ENCODE measurements at places on chromosomes 7 and 10. TPM values are rescaled to one million over a fixed set of nuclear protein-coding genes. Genes with fewer than 3 reads are reported as not detected.

The CTTNBP2 gene
- 15.5 TPM for total RNA-seq

GRCh38 chr7:123538189-123538714 lies 3.9 kb upstream of the IQUB start:
- H3K4me1 ChIP-seq = peaks cover 4% of the 10 kb centered on the region
- H3K27ac ChIP-seq = no peak overlapping the region
- no peaks in the 10 kb centered on the region for H3K27me3 ChIP-seq
- DNase-seq = no peak

DNA sequence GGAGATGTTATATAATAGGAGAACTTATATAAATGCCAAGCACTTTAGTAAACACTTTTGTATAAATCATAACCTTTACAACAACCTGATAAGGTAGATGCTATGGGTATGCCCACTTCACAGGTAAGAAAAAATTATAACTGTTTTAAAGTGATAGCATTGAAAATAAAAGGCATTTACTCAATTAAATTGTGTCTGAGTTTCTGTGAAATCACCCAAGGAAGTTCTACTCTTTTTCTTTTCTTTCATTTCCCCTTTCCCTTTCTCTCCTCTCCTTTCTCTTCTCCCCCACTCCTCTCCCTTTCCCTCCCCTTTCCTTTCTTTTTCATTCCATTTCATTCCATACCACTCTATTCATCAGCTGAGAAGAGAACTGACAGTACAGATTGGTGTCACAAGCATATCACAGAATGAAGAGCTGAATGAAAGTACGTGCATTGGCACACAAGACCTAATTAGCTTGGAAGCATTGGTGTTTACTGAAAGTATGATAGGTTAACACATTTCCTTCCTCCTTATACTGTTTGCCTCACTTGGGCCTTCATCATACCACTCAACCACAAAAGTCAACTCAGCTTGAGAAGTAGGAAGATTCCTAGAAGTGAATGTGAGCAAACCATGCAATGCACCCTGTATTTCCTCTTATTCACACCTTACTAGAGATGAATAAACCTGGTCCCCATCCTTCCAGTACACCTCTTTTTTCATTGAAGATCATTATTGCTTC lies 117.9 kb upstream of the AGR3 start:
- H3K4me3 ChIP-seq = no peak overlapping the region
- no peak for DNase-seq
- H3K27ac ChIP-seq = no peak overlapping the region
- no peaks in the 10 kb centered on the region for H3K27me3 ChIP-seq
- no peaks in the 10 kb centered on the region for H3K4me1 ChIP-seq
- H3K36me3 ChIP-seq = peaks cover 11% of the 10 kb centered on the region

- H3K36me3 ChIP-seq = no peaks in the 10 kb centered on the region
- H3K4me1 ChIP-seq = no peaks in the 10 kb centered on the region
- no peak for DNase-seq
- H3K4me3 ChIP-seq = no peak overlapping the region
- H3K27me3 ChIP-seq = no peaks in the 10 kb centered on the region
Observed at GRCh38 chr10:70939441-70940003, 51.2 kb upstream of the PCBD1 start.

DNA sequence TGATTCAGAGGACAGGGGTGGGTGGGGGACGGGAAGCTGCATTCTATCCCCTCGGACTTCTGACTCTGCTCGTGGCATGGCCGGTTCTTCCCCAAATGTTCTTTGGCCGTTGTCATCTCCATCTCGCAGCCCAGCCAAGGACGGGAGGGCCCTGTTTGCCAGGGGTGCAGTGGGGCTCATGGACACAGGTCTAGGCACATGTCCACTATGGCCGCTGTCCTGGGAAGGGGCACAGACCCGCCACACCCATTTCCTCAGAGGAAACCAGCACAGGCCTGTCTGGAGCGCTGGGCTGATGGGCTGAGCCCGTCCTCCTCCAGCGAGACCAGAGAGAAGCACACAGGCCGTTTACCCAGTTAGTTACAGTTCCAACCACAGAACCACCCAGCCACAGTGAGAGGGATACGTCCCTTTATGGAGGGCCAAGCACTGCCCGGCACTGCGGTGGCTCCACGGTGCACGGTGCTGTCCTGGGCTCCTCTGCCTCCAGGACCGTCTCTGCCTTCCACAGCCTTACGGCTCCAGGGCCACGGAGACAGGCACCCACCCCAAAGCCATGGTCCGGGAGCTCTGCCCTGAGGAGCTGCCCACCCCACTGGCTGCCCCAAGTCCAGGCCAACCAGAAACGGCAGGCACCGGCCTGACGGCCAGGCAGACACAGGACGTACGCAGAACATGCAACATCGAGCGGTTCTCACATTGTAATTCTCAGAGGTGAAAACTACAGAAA lies 20.2 kb downstream of the DPYSL4 start:
- no peak overlapping the region for H3K4me3 ChIP-seq
- no peak overlapping the region for H3K27ac ChIP-seq
- H3K36me3 ChIP-seq = no peaks in the 10 kb centered on the region
- DNase-seq = no peak
- no peaks in the 10 kb centered on the region for H3K27me3 ChIP-seq
